ENCODE measurements at places on chromosomes 6 and 20. TPM values are rescaled to one million over a fixed set of nuclear protein-coding genes. Genes with fewer than 3 reads are reported as not detected.

GRCh38 chr20:7571101-7571500 is 369.2 kb downstream of the HAO1 start:
- DNase-seq = no peak

- peak; percentile 100 for DNase-seq
These were observed 337 bp upstream of the CBFA2T2 start for GRCh38 chr20:33489495-33490022.

Gene ABHD16B
- not detected for total RNA-seq

DNA sequence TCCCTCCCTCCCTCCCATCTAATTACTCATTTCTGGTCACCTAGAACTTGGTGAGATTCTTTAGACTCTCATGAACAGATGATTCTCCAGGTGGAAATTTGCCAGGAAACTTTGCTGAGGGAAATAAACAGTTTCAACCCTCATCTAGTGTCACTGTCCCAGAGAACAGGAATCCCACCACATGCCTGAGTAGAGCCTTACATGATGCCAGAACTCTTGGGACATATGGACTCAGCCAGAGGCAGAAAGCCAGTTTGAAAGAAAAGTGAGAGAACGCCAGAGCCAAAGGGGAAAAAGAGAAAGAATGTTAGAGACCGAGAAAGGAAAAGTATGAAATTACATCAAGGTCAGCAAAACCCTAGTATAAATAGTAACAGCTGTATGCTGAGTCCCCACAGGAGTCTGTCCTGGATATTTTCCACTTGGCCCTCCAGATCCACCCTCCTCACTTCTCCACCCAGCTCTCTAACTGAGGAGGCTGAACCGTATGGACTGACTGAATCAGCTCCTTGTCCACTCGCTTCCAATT is 127.5 kb upstream of the COL21A1 start:
- DNase-seq = no peak

- DNase-seq = no peak
These were observed 8.7 kb upstream of the RAMACL start for GRCh38 chr6:166595061-166595780.

GRCh38 chr6:32809171-32809570 is 7.6 kb downstream of the HLA-DOB start:
- no peak for DNase-seq

Gene EPHA7
- total RNA-seq = not detected

DNA sequence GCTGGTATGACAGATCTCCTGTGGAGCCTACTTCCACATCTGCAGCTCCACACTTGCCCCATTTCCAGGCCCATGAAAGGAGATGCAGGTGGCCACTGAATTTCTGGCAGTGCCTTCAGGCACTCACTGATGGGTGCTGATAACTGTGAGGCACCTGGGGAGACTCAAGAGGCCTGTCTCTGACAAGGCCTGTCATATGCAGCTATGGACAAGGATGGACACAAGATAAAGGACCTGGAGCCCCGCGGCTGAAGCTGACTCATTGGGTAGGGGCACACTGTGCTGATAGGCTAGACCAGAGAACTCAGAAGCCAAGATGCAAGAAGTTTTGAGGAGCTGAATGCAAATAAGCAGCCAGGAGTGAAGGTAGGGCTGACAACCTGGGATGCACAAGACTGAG is 81.0 kb upstream of the LRFN2 start:
- no peak for DNase-seq

- no peak for DNase-seq
These were observed 51.0 kb upstream of the FBXO30 start for GRCh38 chr6:145865595-145865994.

- no peak for DNase-seq
These were observed 92.4 kb upstream of the CEP85L start for GRCh38 chr6:118743746-118744145.

- no peak for DNase-seq
These were observed 42.4 kb downstream of the FAM217A start for GRCh38 chr6:4036581-4036980.

GRCh38 chr6:112881027-112881426 is 533.9 kb downstream of the RFPL4B start:
- DNase-seq = no peak

DNA sequence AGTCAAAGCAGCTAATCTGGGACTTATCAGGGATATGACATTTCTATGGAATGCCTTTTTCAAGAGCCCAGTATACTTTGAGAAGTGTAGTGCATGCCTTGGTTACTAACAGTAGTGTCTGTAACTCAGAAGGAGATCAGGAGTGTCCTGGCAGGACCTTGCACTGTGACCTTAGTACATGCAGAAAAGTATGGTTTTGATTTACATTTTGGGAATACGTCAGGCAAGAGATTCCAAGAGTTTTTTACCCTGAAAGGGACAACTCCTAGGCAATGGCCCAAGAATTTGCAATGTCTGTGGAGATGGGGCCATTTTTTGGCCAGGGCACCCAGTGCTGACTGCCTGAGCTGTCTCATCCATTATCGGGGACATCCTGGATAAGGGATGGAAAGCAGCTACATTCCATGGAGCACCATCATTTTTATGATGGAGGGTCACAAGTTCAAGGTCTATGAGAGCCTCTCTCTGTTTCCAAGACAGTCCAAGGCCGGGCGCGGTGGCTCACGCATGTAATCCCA is 80.2 kb downstream of the FAM50B start:
- DNase-seq = no peak
